ENCODE measurements at places on chromosomes 7 and 10. TPM values are rescaled to one million over a fixed set of nuclear protein-coding genes. Genes with fewer than 3 reads are reported as not detected.

Gene PRLHR
- not detected for total RNA-seq

Gene FOXP2
- total RNA-seq: 0.14 TPM

Gene CRYGN
- not detected for total RNA-seq

Gene GTF2IRD1
- 3.1 TPM for total RNA-seq

Gene CXCL12
- total RNA-seq: not detected

Gene C10orf67
- total RNA-seq: not detected

Gene ZEB1
- total RNA-seq: 68.6 TPM

Gene SHLD2
- total RNA-seq: 41.7 TPM

Gene FKBP6
- total RNA-seq: not detected

Gene LRIT1
- total RNA-seq: not detected

Gene ABCB4
- total RNA-seq: not detected

Gene TMEM140
- total RNA-seq: 3.0 TPM

Gene CYTH3
- total RNA-seq: 1.2 TPM

Gene HMX3
- not detected for total RNA-seq
